NCI-H1694 treated with DMSO at 0.1 percent for 48 hours (cell line): ENCODE measurements at places on chromosomes 7 and 10.
A peak's percentile ranks its signal among the peaks of the same experiment; 100 is the strongest.

- no peak for DNase-seq
Measured at GRCh38 chr10:53233749-53234148, 461.2 kb upstream of the MBL2 start.

- DNase-seq: no peak
Measured at GRCh38 chr10:4662576-4663161, 163.3 kb upstream of the AKR1E2 start.

DNA sequence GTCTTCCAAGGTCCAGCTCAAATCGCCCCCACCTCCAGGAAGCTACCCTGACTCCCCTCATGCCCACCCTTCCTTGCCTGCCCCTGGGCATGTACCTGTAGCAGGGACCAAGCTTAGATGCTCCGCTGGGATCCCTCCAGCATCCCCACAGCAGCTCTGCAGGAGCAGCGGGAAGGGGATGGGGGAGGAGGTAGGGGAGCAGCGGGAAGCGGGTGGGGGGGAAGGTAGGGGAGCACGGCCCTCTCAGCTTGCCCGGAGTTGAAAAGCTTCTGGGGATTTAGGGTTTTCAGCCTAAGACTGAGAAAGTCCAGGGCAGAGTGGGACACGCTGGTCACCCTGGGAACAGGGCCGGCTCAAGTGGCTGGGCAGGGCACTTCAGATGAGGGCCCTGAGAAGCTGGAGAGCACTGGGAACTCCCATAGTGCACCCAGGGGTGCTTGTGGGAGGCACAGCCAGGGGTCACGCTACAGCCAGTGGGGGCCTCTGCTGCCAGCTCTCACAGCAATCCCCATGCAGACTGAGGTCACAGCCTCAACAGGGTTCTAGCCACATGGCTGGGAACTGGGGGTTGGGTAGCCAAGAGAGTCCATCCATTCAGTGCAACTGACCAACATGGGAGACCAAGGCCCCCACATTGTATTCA, 13.4 kb downstream of the WDR86 start:
- DNase-seq: no peak

- no peak for DNase-seq
Measured at GRCh38 chr7:27263781-27264180, 21.2 kb downstream of the EVX1 start.

- DNase-seq: no peak
Measured at GRCh38 chr10:72278668-72279393, 5.1 kb downstream of the DDIT4 start.

GRCh38 chr10:86945361-86946212, 11.8 kb downstream of the MMRN2 start:
- no peak for DNase-seq

GRCh38 chr10:115989621-115990020, 283.4 kb downstream of the GFRA1 start:
- DNase-seq: no peak

DNA sequence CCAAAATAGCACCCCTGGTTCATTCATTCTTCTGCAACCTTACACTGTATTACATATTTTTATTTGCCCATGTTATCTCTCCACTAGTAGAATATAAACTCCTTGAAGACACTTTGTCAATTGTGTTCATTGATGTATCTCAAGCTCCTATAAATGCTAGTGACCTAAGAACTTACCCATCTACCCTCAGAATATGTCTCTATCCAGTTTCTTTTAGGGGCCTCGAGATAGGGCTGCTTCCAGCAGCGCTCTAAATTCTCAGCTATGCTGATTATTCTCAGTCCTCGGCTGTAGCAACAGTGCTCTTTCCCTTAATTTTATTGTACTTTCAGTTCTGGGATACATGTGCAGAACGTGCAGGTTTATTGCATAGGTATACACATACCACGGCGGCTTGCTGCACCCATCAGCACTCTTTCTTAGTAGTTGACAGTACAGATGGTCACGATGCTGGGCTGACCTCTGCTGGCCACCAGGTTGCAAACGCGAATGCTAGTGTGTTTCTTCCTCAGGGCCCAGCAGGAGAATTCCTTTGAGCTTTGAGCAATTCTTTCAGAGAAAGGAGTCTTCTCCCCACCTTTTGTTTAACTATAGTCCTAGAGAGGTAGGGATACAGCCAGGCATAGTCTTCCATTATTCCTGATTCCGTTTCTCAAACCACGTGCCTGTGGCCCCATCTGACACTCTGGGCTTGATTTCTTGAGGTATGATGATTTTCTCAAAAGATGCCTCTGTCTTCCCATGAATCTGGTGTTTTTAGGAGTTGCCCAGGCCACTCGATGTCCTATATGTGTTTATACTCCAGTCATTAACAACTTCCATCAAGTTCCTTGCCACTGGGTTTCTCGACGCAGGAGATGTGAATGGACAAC, 49.1 kb upstream of the CDC14C start:
- no peak for DNase-seq

DNA sequence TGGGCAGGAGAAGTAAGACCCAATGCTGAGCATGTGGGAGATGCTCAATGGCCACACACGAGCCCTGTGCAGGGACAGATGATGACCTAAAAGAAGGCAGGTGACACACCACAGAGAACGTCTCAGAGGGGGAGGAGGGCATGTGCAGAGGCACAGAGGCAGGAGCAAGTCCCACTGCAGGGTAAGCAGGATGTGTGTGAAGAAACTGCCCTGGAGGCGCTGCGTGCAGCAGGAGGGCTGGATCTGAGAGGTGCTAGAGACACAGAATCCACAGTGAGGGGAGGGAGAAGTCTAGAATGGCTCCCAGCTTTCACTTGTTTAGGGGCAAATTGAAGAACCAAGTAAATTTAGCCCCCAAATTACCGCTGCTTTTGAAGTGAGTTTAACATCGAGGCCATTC, 14.9 kb downstream of the DYDC2 start:
- no peak for DNase-seq

DNA sequence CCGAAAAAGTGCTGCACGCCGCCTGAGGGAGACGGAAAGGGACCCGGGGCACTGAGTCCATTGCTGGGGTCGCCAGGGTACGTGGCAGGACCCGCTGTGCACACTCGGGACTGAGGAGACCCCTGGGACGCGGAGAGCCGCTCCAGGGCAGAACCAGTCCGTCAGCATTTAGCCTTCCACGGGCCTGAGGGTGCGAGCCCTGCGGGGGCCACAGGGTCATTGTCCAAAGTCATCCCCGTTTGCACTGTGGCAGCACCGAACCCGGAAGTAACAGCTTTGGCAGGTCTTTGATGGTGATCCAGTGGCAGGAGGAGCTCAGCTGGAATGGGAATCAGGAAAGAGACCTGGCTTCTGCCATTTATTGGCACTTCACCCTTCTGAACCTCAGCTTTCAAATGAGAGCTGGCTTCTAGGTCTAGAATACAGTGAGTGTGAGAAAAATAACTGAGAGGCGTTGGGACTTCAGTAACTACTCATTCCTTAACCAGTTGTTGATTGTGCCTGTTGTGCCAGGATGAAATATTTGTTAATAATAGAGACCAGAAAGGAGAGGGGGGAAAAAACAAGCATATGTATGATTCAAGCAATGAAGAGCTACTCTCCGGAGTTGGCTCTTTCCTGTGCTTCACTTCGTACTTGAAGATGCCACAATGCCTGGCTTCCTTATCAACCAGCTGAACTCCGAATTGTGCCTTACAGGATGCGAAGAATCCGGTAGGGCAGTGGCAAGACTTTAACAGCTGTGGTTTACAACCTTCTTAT, 811 bp upstream of the ARHGAP12 start:
- DNase-seq: peak; percentile 33

DNA sequence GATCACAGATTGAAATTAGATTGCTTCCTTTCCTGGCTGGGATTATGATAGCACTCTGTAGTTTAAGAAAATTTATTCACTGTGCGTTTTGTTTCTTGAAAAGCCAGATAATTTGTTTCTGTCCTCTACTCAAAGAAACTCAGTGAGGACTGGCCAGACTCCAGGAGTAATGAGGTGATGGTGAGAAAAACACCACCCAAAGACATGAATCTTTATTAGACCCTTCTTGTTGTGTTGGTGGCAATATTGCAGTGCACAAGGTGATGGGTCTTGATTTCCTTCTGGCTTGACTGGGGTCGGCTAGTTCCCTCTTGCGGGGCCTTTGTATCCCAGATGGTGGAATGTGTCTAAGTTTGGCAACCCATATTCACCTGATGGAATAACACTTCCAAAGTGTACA, 756.8 kb downstream of the LRMDA start:
- DNase-seq: no peak

- DNase-seq: peak; percentile 76
Measured at GRCh38 chr7:117014673-117015133, 61.4 kb downstream of the ST7 start.

DNA sequence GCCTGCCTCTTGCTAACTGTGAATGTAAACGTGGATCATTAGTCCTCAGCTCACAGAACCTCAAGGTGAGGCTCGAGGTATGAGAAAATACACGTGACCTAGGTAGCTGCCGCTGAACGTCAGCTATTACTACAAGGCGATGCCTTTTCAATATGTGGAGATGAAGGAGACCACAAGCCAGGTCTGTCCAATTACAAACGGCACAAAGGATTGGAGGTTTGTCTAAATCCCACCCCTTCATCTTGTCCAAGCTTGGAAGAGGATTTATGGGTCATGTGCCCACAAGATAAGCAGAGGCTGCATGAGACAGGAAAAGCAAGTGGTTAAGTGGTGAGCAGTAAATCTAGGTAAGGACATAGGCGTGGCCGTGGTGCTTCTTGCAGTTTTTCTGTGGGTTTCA, 3.4 kb downstream of the H2BK1 start:
- DNase-seq: no peak

DNA sequence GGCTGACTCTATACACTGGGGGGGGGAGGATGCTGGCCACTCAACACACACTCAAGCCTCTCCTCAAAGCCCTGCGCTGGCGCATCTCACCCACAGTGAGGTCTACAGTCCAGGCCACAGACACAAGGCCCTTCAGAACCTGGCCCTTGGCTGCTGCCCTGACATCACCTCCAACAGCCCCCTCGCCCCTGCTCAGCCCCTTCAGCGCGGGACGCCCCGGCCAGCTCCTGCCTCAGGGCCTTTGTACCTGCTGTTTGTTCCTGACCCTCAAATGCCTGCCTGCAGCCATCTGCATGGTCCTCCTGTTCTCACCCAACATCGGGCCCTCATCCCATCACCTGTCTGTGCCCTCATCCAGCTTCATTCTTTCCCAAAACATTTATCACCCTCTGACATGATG, 572.6 kb downstream of the DNAJB6 start:
- no peak for DNase-seq

- no peak for DNase-seq
Measured at GRCh38 chr10:69335613-69336012, 57.3 kb downstream of the HK1 start.

DNA sequence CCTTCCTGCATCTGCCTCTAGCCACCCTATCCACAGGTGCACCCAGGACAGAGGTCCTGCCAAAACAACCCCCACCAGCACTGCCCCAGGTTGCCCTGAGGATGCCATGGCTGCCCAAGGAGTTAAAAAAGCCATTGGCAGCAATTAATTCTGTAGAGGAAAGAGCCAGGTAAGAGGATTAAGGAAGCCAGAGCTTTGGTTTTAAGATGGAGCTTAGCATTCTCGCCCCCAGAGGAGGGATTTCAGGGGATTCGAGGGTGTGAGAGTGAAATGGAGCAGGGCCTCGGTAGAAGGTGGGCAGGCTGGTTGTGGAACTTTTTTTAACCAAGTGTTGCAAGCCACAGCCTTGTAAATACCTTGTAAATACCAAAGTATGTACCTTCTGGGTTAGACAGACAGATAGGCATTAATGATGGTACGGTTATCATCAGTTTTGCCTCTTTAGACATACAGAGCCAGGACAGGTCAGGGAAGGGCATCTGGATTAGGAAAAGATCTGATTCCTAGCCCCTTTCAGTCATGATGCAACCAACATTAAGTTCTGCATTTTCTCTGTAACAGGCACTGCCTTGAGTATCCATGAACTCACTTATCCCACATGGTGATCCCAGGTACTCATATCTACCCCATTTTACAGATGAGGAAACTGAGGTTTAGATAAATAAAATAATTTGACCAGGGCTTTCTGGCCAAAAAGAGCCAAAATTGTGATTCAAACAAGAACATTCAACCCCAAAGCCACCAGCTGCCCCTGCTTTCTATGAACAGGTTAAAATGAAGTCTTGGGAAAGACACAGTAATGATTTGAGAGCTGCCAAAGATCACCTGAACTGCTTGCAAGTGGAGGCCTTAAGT, 120.7 kb upstream of the PPIF start:
- no peak for DNase-seq

DNA sequence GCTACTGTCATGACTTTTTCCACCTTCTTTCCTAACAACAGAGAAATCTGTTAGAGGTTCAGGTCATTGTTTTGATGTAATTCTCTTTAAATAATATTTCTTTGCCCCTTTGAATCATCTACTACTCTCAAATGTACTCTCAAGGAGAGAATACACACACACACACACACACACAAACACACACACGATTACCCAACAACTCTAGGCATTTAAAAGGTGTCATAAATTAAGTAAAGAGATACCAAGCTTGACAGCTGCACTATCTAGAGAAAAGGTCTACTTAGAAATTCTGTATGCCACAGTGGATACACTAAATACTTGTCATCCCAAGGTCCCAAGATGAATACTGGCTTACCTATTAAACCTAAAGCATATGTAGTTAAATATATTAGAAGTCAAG, 4.8 kb downstream of the PANK1 start:
- DNase-seq: no peak

GRCh38 chr7:149093228-149093627, 2.7 kb upstream of the ZNF786 start:
- DNase-seq: no peak

DNA sequence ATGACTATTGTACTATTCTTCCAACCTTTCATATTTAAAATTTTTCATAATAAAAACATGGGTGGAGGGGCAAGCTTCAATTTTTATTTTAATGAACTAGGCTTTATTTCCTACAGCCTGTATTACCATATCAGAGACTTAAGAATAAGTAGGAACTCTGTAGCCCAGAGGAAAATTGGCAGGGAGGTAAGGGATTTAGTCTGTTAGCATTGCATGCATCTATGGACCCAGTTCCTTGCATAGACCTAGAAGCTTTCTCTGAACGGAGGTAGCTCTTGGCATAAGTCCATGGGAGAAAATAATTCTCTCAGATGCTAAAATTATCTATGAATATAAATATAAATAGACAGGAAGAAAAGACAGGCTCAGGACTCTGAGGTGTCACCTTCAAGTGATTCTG, 31.4 kb upstream of the CCDC6 start:
- DNase-seq: no peak

GRCh38 chr7:152847386-152847908, 87.9 kb downstream of the ACTR3B start:
- DNase-seq: no peak
